Activated CD4-positive, alpha-beta memory T cell treated with anti-CD3 and anti-CD28 coated beads for 36 hours (primary cell): ENCODE measurements at places on chromosomes 7 and 10.

- no peak for DNase-seq
These were observed 61.9 kb upstream of the WAC start for GRCh38 chr10:28470873-28471651.

- DNase-seq = no peak
These were observed 84.9 kb downstream of the CHRM2 start for GRCh38 chr7:136953386-136953785.

GRCh38 chr7:82410461-82410860 is 33.1 kb downstream of the CACNA2D1 start:
- no peak for DNase-seq

DNA sequence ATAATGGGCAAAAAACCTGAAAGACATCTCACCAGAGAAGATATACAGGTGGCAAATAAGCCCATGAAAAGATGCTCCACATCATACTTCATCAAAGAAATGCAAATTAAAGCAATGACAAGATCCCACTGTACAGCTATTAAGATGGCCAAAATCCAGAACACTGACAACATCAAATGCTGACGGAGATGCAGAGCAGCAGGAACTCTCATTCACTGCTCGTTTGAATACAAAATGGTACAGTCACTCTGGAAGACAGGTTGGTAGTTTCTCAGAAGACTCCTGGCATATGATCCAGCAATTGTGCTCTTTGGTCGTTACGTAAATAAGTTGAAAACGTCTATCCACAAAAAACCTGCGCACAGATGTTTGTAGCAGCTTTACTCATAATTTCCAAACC is 35.5 kb downstream of the KIN start:
- no peak for DNase-seq

- DNase-seq = no peak
These were observed 1.9 kb downstream of the RNF32 start for GRCh38 chr7:156642306-156643045.

DNA sequence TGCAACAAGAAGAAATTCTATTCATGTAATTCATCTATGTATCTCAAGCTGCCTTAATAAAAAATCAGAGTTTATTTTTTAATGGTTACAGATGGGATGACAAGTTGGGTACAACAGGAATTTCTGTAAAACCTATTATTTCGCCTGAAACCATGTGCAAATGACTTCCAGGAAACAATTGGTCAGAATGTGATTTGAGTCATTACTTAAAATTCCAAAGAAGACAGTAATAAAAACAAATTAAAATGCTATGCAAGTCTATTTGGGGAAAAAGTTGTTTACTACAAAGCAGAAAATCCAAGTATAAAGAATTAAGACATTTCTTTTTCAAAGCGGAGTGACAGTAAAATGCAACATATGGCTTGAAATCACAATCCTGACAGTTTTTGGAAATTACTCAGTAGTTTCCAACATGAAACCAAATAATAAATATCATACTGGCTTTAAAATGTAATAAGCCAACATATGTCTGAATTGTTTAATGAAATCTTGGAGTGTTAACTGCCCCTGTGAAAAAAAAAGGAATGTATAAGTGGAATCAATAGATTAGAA is 41.5 kb upstream of the SEMA3C start:
- no peak for DNase-seq

GRCh38 chr10:16674147-16674703 is 143.0 kb downstream of the RSU1 start:
- no peak for DNase-seq

- peak; percentile 83 for DNase-seq
These were observed 7.7 kb downstream of the ZSCAN25 start for GRCh38 chr7:99624484-99624883.

- no peak for DNase-seq
These were observed 166.2 kb downstream of the FAM107B start for GRCh38 chr10:14608381-14609001.

DNA sequence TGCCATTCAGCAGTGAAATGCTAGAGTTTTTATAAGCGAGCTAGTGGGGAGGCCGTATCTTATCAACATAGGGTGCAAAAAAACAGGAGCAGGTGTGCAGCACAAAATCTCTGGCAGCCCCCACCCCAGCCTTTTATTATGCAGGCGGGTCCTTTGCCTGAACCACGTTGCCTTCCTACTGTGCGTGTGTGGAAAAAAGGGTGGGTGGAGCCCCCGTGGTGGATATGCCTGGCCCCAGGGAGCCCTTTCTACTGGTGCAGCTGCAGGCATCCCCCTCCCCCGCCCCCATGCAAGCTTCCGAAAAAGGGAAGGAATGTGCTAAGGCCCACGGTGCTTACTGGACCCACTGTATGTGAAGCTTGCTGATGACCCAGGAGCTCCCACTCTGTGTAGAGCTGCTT is 175.9 kb downstream of the USP6NL start:
- DNase-seq = no peak

DNA sequence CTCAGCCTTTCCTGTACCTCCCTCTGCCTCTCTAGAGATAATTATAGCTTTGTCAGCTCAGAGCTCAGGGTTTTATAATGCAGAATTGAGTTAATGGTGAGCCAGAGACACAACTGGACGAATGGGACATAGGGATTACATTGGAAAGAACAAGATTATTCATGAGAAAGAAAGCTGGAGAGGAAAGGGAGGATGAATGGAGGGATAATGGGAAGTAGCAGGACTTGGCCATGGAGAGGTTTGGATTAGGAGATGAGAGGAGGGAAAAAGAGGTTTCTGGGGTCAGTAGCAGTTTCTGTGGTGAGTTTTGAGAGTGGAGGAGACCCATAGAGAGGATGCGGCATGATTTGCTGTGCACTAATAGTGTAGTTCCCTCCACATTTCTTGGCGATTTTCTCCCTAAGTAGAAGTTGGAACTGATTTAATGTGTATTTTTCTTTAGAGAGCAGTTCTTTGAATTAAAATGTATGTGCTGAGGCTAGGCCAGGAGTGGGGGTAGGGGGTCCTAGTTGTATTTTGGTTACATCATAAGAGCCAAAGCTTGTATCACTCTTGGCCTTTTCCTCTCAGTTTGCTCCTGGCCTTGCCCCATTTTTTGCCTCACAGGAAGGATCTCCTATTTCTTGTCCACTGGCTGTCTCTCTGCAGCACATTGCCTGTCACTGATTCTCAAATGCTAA is 107.4 kb downstream of the MKX start:
- no peak for DNase-seq

GRCh38 chr7:151138153-151138851 is 29.2 kb downstream of the GBX1 start:
- no peak for DNase-seq

GRCh38 chr10:124593431-124593985 is 131.9 kb downstream of the LHPP start:
- no peak for DNase-seq

- peak; percentile 38 for DNase-seq
These were observed 105.0 kb downstream of the PHTF2 start for GRCh38 chr7:77903597-77903996.

- no peak for DNase-seq
These were observed 10.4 kb downstream of the SYPL1 start for GRCh38 chr7:106101726-106102125.

- DNase-seq = no peak
These were observed 8.8 kb upstream of the GET4 start for GRCh38 chr7:867406-868188.

DNA sequence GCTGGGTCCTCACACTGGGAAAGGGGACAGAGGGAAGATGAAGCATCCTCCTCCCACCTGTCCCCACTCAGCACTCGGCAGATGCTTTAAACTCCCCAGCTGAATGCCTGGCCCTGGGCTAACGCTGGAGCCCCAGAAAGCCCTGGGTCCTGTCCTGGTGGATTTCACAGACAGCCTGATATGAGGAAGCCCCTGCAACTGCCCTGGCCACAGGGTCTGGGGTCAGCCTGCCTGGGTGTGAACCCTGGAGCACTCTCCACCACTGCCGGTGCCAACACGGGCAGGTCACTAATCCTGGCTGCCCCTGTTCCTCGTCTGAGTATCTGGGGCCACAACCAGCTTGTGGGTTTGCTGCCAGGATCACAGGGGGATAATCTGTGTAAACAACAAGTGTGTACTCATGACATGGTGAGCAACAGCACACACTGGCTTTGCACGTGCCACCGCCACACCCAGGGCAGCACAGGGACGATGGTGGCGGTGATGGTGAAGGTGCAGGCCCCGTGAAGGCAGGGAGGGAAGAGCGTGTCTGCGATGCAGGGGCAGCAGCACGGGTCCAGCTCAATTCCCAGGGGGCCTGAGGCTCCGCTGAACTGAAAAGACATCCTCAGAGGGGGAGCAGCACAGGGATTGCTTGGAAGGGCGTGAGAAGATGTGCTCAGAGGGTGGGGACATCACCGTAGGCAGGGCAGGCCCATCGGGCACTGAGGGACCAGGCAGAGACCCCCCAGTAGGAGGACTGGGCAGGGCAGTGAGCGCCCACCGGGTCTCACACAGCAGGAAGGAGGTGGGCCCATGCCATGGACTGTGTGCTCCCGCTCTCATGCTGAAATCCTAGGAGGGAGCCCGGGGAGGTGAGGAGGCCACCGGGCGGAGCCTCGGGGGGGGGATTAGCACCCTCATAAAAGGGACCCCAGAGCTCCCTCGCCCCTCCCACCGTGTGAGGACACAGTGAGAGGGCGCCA is 238.7 kb downstream of the MAD1L1 start:
- DNase-seq = no peak

DNA sequence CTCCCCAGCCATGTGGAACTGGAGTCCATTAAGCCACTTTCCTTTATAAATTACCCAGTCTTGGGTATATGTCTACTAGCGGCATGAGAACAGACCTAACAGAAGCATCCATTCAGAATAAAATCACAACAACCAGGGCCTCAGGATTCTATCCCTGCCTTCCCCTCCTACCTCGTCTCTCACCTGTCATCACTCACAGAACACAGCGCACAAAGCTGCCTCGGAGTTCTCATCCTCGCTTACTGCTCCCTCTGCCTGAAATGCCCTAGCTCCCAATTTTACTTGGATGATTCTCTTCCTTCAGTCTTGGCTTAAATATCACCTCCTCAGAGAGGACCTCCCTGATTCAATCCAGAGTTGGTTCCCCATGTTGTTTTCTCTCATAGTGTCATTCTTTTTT is 70.7 kb upstream of the AFAP1L2 start:
- no peak for DNase-seq

DNA sequence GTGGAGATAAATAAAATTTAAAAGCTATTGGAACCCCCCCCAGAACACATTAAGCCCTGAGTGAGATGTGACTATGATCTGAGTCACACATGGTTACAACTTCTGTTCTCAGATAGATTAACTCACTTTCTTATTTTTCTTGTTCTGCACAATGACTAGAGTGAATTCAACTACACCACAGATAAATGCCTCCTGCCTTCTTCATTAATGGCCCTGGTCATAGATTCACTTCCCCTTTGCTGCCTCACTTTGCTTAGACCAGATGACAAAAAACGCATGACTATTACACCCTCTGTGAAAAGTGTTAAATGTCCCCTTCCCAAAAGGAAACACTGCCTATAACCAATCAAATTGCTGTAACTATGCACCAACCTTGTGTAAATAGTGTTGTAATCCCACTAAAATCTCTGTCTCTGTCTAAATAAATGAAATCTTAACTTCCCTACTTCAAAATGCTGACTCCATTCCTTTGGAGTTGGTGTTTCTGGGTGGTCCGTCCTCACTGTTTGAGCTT is 49.4 kb downstream of the AKR1D1 start:
- no peak for DNase-seq

GRCh38 chr10:122052701-122053100 is 63.7 kb downstream of the TACC2 start:
- DNase-seq = no peak

GRCh38 chr10:106508950-106509349 is 655.6 kb downstream of the SORCS1 start:
- no peak for DNase-seq

- DNase-seq = no peak
These were observed 63.5 kb downstream of the HIPK2 start for GRCh38 chr7:139714163-139714901.

DNA sequence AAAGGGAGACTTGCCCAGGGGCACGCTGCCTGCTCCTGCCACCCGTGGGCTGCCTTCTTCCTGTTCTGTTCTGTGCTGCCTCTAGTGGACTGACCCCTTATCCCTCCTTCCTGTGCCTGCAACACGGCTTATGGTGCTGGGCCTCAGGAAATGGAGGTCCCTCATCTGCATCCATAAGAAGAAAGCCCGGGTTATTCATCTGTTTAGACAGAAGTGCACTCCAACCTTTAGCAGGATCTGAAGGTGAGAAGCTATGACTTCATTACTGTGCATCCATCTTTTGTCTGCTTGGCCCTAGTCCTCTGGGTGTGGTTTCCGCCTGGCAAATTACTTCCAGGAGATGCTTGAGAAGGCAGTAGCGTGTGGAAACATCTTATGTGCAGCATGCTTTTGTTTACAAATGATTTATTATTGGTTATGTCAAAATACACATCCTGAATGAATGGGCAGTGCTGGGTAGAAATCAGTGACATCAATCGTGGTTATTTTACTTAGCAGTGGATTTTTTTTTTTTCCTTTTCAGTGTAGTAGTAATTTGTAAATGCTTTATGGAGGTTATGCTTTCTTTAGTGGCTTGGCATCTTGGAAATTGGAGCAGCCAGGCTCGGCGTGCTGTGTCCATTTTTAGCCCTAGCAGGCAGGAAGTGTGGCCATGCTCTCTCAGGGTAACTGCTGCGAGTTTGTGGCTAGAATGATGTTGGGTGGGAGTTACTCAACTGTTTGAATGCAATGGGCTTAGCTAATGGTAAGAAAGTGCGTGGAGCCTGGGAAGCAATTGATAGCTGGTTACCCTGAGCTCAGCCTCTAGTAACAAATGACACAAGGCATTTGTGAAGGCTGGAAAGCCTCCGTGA is 12.7 kb downstream of the PTPRE start:
- DNase-seq = peak; percentile 25

DNA sequence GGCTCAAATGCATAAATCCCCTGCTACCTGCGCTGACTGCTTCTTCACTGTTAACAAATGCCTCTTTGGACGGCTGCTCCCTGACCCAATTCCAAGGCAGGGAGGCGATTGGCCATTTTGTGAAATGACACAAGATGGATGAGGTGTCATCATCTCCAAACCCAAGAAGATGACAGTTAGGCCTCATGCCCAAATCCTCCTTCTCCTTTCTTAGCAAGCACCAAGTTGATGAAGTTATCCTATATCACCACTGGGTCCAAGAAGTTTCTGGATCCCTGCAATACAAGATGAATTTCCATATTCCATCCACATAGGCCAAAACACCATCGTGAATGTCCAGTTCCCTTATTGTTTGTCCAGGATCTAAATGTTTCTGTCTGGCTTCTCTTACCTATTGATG is 98.5 kb upstream of the RAB11FIP2 start:
- no peak for DNase-seq

GRCh38 chr10:54681136-54681535 is 119.9 kb downstream of the PCDH15 start:
- DNase-seq = no peak
